ENCODE measurements at places on chromosomes 3 and 15.

GRCh38 chr3:79369306-79369705 is 398.5 kb downstream of the ROBO1 start:
- DNase-seq = no peak

DNA sequence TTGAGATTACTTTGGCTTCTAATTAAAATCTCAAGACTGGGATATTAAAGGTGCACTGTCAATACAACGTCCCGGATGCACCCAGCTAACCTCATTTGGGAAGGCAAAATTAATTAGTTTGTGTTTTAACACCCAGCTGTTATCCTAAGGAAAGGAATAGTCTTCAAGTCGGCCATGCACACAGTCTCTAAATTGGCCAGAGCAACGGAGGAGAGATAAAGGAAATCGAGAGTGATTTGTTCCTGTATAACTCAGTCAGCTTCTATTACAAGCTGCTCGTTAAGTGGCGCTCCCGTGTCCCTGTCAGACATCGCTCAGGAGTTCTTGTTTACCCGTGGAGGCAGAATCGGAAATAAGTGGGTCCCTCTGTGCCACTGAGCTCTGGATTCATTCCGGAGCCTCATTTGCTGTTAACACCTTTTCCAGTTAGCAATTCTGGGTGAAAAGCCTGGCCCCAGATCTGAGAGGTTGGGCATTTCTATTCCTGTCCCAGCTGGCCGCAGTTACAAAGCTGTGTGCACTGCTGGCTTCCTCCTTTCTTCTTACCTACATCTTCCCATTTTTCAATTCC is 63.9 kb downstream of the ST8SIA2 start:
- DNase-seq = no peak

DNA sequence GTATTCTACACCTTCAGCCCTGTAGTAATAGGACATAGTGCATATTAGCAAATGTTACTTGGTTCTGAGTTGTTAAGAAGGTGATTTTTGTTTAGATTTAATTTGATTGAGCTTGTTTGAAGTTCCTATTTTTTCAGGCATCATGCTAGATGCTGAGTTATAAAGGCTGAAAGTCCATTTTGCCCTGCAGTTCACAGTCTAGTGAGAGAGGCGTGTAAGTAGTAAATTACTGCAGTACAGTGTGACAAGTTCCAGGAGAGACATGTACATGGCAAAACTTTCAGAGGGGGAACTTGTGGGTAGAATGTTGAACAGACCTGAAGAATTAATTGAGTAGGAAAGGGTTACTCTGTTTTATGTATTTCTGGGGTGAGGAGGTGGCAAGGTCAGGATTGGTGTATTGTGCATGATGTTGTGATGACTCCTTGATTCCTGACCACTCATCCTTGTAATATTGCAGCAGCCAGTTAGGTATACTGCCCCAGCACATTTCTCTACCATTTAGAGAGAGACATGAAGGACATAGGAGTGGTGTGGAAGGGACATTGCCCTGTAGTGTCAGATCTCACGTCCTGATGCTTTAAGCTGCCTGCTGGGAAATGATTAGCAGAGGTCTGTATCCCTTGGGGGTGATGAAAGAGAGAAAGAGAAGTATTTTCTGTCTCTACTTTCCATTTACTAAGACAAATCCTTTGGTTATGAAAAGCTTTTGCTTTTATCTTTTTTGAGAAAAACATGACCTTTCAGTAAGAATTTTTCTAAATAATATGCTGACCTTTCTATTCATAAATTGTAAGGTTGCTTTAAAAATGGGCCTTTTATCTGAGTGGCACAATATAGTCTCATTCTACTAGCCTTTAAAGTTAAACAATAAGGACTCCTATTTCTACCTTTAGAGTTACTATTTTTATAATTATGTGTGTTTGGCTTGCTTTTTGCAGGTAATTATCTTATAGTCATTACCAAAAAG is 16.9 kb downstream of the SACM1L start:
- no peak for DNase-seq

DNA sequence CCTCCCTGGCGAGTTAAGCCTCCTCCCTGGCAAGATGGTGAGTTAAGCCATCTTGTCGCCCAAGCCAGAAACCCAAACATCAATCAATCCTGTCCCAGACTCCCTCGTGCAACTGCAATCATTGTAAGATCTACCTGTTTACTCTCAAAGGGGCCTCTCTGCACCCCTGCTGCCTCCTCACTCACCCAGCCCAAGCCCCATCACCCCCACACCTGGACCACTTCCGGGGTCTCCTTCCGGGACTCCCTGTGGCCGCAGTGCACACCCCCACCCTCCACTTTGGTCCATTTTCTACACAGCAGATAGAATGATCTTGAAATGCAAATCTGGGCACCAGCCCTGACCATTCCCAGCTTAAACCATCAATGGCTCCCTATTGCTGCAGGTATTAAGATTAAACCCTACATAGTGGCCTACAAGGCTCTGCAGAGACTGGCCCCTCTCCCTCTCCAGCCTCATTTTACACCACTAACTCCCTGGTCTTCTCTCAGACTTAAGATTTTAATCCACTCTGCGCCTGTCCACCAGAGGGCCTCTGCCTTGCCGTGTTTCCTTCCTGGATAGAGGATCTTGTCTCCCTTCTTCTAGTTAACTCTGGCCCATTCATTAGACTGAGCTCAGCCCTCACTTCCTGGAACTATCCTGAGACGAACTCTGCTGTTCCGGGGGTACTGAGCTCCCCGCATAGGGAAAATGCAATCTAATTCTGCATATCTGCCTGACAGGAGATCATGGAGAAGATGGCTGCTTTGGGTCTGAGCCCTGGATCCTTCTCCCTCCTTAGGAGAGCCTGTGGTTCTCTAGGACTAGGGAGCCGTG is 41.9 kb upstream of the SLC6A1 start:
- peak; percentile 58 for DNase-seq

DNA sequence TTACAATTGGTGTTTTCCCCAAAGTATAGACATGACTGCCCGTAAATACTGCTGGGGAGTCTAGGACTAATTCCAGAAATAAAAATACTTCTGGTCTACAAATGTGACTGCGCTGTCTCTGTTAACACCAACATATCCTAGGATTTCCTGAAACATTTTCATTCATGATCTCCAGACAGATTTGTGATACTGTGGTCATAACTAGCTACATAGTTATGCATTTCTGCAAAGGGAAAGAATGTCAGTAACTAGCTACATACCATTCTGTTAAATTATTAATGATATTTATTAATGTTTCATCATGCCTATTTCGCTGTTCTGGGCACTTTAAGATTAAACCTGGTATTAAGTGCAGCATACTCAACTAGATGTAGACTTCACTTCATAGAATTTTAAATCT is 33.3 kb downstream of the SETD5 start:
- DNase-seq = no peak

- DNase-seq = peak; percentile 55
These were observed 147.2 kb upstream of the TPM1 start for GRCh38 chr15:62895139-62895866.

- DNase-seq = no peak
These were observed 219.3 kb downstream of the EBLN2 start for GRCh38 chr3:73280746-73281145.

DNA sequence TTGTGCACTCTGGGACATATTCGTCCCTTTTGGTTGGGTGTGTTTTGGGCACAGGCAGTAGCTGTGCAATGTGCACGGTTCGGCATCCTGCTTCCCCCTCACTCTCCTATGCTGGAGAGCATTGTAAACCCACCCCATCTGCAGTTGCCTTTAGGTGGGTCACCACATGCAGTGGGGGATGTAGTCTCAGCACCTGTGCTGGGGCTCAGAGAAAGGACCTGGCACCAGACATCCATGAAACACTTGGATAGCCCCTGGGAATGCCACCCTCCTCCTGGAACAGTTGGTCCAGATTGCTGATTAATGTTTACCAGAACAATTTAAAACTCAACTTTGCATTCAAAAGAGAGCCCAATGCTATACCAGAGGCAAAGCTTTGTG is 123.9 kb upstream of the MEF2A start:
- DNase-seq = no peak

DNA sequence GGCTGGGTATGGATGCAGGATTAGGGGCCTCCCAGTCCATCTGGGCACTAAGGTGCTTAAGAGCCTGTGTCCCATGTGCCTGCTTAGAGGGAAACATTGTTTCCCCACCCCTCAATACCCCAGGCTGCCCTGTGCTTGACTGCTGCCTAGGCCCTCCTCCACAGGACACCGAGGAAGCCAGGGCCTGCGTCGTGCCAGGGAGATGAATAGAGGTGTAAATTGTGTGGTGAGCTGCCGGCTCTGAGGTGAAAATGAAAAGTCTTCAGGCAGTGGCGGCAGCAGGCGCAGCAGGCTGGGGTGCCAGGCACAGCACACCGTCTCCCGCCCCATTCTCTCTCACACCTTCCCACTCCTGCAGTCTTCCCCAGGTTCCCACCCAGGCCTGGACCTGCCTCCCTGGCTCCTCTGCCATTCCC is 13.9 kb upstream of the GRM2 start:
- no peak for DNase-seq

DNA sequence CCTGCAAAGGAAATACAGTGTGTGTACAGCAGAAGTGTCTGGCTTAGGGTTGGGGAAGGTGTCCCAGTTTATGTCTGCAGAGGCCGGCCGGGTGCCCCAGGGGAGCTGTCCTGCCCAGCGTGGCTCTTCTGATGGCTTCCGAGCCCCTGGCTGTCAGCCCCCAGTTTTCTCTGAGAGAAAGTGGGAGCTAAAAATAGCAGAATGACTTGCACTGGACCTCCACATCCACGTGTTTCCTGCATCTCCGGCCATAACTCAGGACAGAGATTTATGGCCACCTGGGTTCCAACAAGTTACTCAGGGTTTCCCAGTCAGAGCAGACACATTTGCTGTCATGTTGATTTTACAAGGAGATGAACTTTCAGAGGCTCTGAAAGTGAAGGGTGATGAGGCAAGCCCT is 192.0 kb downstream of the ATP10A start:
- no peak for DNase-seq

GRCh38 chr3:172614340-172615274 is 91.4 kb upstream of the TNFSF10 start:
- DNase-seq = no peak

- DNase-seq = peak; percentile 26
These were observed 78.7 kb downstream of the WWTR1 start for GRCh38 chr3:149579161-149579560.

- no peak for DNase-seq
These were observed 251.1 kb downstream of the OCA2 start for GRCh38 chr15:27847775-27848710.

DNA sequence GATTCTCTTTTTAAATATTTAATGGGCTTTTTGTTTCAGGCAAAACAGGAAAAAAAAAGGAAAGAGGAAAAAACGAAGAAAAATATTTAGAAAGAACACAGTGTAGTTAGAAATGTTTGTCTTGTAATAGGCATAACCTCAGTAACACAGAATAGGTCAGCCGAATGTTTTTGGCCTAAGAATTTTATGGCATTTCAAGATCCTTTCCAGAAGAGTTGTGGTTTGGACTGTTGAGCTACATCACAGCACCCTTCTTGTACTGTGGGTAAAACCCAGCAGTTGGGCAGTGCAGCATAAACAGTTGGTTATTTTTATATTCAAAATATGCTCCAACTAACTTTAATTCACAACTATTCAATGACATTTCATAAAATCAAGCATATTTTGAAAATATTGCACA is 474.4 kb upstream of the AGTR1 start:
- DNase-seq = no peak

Data from epithelial cell of esophagus (primary cell).